SJCRH30 (cell line): ENCODE measurements at places on chromosomes 7 and 10. TPM values are rescaled to one million over a fixed set of nuclear protein-coding genes. Genes with fewer than 3 reads are reported as not detected.
A peak's percentile ranks its signal among the peaks of the same experiment; 100 is the strongest.

GRCh38 chr7:105876091-105876963, at the start of gene ATXN7L1:
ATXN7L1 (minus strand) TSS chr7:105876599; CDS start chr7:105876558, 41 bp downstream.
- peak; percentile 95 for DNase-seq

GRCh38 chr7:233249-234035, 41.1 kb downstream of the FAM20C start:
- no peak for DNase-seq

GRCh38 chr10:88542522-88542921, 40.6 kb downstream of the RNLS start:
- DNase-seq = no peak

DNA sequence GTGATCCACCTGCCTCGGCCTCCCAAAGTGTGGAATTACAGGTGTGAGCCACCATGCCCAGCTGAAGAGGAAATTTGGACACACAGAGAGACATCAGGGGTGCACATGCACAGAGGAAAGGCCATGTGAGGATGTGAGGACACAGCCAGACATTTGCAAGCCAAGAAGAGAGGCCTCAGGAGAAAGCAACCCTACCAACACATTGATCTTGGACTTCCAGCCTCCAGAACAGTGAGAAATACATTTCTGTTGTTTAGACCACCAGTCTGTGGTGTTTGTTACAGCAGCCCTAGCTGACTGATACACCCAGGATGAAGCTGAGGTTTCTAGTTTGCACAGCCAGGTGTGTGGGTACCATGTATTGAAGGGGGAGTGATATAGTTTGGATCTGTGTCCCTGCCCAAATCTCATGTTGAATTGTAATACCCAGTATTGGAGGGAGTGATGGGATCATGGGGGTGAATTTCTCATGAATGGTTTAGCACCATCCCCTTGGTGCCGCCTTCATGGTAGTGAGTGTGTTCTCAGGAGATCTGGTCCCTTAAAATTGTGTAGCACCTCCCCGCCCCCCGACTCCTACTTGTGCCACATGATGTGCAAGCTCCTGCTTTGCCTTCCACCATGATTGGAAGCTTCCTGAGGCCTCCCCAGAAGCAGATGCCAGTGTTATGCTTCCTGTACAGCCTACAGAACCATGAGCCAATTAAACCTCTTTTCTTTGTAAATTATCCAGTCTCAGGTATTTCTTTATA, 64.7 kb upstream of the DUSP5 start:
- DNase-seq = no peak

DNA sequence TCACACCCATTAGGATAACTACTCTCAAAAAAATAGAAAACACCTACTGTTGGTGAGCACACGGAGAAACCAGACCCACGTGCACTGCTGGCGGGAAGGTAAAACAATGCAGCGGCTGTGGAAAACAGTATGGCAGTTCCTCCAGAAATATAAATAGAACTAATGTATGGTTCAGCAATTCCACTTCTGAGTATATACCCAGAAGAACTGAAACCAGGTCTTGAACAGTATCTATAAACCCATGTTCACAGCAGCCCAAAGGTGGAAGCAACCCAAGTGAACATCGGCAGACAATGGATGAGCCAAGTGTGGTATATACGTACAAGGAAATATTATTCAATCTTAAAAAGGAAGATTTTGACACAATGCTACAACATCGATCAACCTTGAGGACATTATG, 164.7 kb downstream of the ZMYND11 start:
- no peak for DNase-seq

GRCh38 chr10:83896219-83896618, 243.1 kb upstream of the GHITM start:
- DNase-seq = no peak

- no peak for DNase-seq
Measured at GRCh38 chr7:22962775-22963350, 51.1 kb downstream of the HYCC1 start.

DNA sequence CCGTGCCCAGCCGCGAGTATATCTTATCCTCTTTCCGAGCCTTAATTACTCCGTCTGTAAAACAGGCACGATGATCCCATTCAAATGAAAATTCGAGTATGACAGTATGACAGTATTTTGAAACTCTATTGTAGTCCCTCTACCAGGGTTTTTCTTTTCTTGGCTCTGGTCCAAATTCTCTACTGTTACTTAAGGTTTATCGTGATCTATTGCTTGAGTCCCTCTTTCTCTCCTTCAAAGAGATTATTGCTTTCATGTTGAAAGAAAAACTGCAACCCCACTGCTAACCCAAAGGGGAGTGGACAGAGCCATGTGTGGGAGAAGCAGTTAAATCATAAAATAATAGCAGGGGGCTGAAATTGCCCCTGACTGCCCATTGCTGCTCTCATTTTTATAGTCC, 1156.6 kb upstream of the AUTS2 start:
- DNase-seq = no peak

- no peak for DNase-seq
Measured at GRCh38 chr7:141562972-141563371, 11.8 kb downstream of the AGK start.

GRCh38 chr10:824497-824896, 107.0 kb downstream of the LARP4B start:
- DNase-seq = no peak

- DNase-seq = no peak
Measured at GRCh38 chr7:33091111-33091531, 18.1 kb downstream of the RP9 start.

- DNase-seq = no peak
Measured at GRCh38 chr10:118729641-118730258, 25.0 kb downstream of the CACUL1 start.

- no peak for DNase-seq
Measured at GRCh38 chr10:33566001-33566400, 231.5 kb upstream of the NRP1 start.

DNA sequence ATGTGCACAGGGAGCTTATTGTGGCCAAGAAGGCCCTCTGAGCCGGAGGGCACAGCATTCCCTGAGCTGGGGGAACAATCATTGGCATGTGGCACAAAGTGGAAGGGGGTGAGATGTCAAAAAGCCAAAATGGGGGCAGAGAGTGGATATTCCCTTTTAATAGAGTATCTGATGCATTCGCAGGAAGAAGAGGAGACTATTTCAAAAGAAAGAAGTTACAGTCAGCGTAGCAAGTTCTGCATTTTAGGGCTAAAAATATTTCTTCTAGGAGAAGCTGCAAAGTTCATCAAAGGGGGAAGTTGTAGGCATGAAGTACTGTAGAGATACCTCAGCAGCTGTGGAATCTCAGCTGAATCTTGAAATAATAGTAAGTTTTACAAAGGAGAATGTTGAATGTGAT, 136.0 kb upstream of the WDR11 start:
- DNase-seq = no peak

DNA sequence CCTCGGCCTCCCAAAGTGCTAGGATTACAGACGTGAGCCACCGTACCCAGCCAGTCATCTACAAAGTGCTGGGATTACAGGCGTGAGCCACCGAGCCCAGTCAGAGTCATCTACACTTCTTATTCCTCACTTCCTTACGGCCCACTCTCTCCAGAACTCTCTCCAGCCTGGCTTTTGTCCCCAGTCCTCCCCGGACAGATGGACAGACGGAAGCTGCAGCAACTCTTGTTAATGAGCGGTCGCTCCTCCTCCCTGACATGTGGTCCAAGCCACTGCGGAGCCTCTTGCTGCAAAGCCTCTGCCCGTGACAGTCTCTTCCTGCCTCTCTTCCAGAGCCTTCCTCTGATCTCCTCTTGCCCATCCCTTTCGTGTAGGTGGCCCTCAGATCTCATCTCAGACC, 45.9 kb downstream of the TMEM270 start:
- DNase-seq = no peak

- DNase-seq = no peak
Measured at GRCh38 chr10:123257904-123258456, 103.8 kb downstream of the BUB3 start.

GRCh38 chr10:128463991-128464760, 338.0 kb upstream of the MKI67 start:
- peak; percentile 49 for DNase-seq

DNA sequence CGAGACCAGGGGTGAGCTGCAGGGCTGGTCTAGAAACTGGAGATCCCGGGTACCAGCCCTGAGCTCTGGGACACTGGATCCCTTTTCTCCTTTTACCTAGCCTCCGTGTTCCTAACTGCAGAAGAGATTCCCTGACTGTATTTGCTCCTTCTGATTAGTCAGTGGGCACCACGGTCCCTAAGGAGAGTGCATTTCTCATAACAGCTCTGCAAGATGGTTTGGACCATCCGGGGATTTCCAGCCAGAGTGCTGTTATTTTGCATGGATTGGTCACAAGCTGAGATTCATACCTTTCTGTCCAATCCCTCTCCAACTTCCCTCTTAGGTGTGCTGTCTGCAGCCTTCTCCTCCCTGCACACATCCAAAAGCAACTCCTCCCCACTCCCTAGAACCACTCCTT, 122.6 kb downstream of the MYL10 start:
- no peak for DNase-seq

The TMEM243 gene
- 74.0 and 86.3 TPM in 2 replicates for total RNA-seq

The SPDYE1 gene
- not detected in 2 replicates for total RNA-seq

The PTCD1 gene
- 7.5 and 8.2 TPM in 2 replicates for total RNA-seq

The PON3 gene
- total RNA-seq = not detected in 2 replicates

The PROSER2 gene
- total RNA-seq = 10.7 and 14.6 TPM in 2 replicates

The DPP6 gene
- not detected in 2 replicates for total RNA-seq

The CYP51A1 gene
- total RNA-seq = 130 and 131 TPM in 2 replicates

The PDE1C gene
- total RNA-seq = 0.02 TPM in 1 of 2 replicates, not detected in the other

The PDE6C gene
- not detected in 2 replicates for total RNA-seq
